D721Med (cell line): ENCODE measurements at places on chromosomes 5 and 9.

GRCh38 chr9:124906966-124907365, 33.9 kb downstream of the GOLGA1 start:
- no peak for DNase-seq

DNA sequence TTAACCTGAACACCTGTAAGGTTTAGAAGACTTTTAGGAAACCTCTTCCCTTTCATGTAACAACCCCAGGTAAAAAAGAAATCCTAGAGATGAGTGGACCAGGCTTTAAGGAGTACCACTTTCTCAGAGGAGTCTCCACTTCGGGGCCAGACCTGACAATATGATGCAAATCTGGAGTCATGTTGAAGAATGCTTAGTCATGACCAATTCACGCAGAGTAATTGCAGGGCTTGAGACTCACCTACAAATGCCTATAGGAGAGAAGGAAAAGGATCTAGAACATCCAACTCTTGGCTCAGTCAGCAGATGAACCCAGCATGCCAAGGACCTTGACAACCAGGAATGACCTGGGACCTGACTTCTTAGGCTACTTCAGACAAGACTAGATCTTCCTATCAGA, 235.4 kb downstream of the DOCK8 start:
- no peak for DNase-seq

DNA sequence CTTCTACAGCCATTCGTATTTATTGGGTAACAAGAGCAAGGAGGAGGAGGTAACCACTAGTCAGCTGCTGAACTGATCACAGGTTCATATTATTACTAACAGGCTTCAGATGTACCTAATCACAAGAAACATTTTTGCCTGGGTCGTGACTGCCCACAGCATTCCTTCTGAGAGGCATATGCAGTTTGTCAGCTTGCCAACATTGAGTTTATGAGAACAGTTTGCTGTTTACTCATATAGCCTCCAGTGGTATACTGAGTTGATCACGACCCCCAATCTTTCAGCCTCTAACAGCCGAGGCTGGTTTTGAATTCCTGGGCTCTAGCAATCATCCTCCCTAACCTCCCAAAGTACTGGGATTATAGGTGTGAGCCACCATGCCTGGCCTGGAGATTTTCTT, 693.6 kb downstream of the TLE1 start:
- no peak for DNase-seq

DNA sequence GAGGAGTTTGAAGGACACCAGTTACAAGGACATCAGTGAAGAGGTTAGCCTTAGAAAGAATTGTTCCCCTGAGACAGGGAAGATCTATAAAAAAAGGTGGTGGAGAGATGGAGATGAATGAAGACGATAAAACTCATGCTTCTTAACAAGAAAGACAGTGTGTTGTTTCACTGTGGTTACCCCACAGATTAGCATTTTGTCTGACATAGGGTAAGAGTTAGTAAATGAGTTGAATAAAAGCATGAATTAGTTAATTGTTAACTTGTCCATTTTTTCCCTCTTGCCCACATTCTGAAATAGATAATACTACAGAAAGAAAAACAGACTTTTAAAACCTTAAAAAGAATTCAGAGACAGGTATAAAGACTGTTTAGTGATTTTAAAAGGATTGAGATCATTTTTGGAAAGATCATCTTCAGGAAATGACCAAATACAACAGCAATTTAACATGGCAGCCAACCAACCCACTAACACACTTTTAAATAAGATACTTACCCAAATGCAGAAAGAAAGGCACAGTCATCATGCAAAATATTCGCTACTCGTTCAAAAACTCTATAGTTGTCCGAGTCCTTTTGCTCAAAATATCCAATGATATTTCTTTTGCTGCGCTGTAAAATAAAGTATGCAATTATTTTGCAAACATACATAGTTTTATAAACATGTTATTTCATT, 78.5 kb downstream of the ERP44 start:
- no peak for DNase-seq
